HL-60 (cell line): ENCODE measurements at places on chromosomes 1 and 21.

DNA sequence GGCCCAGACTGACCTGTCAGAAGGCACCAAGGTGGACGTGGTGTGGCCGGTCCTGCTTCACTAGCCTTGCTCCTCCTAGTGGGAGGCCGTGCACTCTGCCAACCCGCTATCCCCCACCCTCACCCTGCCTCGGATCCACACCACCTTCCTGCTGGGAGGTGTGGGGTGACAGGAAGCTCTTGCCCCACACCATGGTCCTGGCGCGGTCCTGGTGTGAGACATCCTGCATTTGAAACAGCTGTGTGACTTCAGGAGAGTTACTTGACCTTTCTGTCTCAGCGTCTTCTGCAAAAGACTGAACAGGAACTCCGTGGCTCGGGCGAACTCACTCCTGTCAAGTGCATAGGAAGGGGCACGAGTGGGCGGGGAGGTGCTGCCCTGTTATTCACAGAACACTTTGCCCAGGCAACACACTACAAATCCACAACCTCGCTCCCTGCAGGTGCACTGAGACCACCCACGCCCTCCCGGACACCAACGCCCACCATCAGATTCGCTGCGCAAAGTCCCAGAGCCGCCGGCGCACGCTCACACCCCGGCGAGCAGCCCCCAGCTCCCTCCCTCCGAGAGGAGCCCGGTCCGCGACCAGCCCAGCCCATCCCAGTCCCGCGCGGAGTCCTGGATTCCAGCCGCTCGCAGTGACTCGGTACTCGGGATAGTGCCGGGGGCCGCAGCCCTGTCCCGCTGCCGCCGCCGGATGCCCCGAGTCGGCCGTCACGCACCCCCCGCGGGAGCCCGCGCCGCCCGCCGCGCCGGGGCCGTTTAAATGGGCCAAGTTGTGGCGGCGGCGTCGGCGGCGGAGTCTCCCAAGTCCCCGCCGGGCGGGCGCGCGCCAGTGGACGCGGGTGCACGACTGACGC, at the start of gene SAMD11:
TSS of gene SAMD11 (plus strand) at position 793 of the 860 bp plus-strand sequence. CDS start 509 bp downstream, outside the sequence.
- DNase-seq, result peak; percentile 75

DNA sequence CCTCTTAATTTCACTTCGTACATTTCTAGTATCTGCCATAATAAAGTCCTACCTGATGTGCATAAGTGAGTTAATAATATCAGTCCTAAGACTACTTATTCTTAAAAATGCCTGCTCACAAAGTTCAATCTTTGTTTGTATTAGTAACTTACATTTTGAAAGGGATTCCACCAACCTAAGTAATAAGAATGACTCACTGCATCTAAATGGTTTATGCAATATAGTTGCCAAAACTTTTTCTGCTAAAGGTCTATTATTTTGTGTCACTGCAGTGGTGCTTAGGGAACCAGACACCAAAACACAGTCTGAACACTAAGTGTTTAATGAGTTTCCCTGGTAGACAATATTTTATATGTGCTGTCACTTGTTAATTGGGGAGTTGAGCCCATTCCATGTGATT, 1.8 kb downstream of the ZNF669 start:
- no peak for DNase-seq

- no peak for DNase-seq
Measured at GRCh38 chr1:95057351-95057750, 15.4 kb downstream of the ALG14 start.

GRCh38 chr1:233372218-233373120, 44.9 kb downstream of the MAP3K21 start:
- no peak for DNase-seq

DNA sequence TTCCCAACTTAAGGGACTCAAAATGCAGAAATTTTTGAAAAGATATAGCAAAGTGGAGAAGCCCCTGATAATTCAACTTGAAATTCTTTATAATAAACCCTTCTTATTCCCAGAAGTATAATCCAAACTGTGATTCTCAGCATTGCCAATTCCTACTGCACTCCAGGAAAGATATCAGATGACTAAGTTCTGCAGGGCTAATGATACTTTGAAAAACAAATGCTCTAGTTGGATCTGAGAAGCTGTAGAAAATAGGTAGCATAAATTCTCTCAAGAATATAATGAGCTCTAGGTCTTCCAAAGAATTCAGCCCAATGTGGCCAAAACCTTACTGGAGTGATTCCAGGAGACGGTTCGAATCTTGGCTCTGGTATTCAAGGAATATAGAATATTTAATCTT, 294.0 kb upstream of the PTBP2 start:
- DNase-seq, result no peak

- DNase-seq, result no peak
Measured at GRCh38 chr1:38500352-38500751, 359.2 kb downstream of the RRAGC start.

- no peak for DNase-seq
Measured at GRCh38 chr1:52424813-52425212, 20.4 kb downstream of the PRPF38A start.

- DNase-seq, result no peak
Measured at GRCh38 chr21:29671728-29672127, 268.1 kb downstream of the GRIK1 start.

DNA sequence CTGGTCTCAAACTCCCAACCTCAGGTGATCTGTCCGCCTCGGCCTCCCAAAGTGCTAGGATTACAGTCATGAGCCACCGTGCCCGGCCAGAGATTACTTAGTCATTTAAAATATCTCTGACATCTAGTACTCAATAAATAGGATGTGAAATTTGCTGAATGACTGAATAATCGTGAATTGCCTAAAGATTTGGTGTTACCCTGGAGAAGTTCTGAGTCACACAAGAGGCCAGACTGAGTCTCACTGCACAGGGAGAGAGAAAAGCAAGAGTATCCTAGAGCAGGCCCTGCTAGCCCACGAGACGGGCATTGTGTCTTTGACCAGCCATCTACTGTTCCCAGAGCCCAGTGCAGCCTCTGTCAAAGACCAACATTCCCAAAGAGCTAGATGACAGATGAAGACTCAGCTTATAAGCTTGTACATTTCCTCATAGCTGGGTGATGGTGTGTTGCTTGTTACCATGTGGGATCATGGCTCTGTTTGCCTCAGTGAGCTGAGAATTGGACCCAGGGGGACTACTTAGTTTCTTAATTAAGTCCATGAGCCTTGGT, 5.6 kb upstream of the EIF4G3 start:
- DNase-seq, result no peak

DNA sequence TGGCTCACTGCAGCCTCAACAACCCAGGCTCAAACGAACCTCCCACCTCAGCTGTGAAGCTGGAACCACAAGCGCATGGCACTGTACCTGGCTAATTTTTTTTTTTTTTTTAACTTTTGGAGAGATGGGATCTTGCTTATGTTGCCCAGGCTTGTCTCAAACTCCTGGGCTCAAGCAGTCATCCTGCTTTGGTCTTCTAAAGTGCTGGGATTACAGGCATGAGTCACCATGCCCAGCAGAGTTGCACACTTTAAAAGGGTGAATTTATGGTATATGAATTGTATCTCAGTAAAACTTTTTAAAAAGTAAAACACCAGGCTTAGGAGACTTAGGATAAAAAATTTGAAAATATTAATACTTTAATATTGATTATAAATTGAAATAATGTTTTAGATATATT, 99.1 kb downstream of the CLEC20A start:
- no peak for DNase-seq

DNA sequence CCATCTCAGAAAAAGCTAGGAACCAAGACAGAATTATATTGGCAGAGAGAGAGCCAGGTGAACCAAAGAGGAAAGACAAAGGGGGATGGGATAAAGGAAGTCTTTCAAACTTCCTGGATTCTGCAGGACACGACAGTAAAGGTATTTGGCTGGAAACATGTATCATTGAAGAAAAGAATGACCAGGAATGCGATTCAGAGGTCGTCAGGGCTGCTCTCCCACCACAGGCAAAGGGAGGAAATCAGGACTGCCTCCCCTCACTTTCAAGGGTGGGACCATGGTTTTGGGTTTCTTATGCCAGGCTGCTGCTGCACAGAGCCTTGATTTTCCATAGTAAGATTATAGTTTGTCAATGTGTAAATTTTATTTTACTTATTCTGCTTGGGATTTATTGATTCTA, 848.8 kb downstream of the BRINP3 start:
- DNase-seq, result no peak

- no peak for DNase-seq
Measured at GRCh38 chr1:54922921-54923421, 36.0 kb upstream of the DHCR24 start.

DNA sequence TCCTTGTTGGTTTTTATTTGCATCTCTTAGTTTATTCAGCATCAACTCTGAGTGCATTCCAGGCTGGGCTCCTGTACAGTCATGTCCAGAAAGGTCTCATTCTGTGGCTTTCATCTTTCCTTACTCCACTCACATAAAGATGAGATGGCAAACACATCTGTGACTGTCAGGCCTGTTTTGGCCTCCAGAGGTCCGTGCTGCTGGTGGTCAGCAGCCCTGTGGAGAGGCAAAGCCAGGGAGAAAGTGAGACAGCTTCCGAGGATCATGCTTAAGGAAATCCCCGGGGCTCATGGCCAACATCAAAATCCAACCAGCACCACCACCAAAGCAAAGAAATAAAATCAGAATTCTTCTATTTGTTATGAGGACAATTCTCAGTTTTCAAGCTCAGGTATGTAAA, 96.1 kb upstream of the HIVEP3 start:
- DNase-seq, result no peak

DNA sequence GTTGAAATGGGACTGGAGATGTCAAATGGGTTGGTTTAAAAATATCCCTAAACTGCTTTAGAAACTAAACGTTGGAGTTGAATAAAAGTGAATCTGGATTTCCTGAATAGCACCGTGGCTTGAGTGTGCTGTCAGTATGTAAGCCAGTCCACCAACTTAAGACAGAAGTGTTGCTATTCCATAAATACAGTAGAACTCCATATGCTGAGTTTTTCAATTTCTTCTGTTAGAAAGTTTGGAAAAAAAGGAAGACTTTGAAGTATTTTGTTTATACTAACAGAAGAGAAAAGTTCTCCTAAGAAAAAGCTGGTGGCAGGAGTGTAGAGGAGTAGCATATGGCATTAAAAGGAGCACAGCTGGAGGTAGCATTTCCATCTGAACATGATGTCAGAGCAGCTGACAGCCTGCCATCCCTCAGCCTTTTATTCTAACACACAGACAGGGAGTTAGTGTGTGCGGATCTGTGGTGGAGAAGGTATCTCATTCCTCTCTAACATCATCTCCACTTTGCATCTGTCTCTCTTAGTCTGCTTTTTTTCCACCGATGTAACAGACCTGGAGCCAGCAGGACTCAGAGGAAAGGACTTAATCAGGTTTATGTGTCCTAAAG, at the start of gene ZBTB18:
TSS of gene ZBTB18 (plus strand) at position 449 of the 610 bp plus-strand sequence. CDS start at position 598, 149 bp downstream.
- DNase-seq, result no peak

DNA sequence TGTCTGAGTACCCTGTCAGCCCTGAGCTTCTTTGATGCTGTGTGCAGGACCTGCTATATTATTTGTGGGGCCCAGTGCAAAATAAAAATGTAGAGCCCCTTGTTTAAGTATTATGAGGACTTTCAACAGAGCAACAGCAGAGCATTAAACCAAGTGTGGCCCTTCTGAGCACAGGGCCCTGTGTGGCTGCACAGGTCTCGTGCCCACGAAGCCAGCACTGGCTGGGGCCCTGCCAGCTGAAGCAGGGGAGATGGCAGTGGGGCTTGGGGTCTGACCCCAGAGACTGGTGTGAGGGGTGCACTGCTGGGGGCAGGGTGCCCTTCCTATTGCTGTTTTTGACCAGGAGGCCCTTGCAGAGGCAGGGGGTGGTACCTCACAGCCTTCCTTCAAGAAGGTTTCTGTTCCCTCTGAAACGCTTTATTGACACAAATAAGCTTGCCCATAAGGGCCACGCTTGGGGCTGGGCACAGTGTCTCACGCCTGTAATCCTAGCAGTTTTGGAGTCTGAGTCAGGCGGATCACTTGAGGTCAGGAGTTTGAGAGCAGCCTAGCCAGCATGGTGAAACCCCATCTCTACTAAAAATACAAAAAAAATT, 2.2 kb upstream of the SEMA4A start:
- no peak for DNase-seq

DNA sequence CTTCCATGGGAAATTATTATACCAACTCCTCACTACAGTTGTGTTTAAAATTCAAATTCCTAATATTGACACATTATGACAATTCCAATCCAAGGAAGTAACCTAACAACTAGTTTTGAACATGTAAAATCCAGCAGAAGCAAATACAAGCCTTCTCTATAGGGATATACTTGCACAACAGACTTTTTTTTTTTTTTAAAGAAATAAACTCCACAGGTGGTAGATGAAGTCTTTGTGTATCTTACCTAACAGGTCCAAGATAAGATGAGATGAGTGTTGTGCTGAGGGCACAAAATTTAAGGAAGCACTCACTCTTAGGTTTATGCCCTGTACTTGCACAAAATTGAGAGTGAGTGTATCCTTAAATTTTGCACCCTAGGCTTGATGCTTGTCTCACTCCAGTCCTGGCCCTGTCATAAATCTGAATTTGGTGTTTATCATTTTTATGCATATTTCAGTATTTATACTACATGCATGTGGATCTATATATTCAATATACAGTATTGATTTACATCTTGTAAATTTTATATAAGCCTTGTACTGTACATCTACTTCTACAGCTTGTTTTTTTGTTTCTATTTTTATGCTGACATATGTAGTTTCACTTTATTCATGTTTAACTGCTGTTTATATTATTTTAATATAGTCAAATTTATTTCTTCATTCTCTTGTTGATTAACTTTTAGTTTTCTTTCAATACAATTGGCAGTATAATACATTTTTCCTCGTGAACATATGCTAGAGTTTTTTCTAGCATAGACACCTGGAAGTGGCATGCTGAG, 60.6 kb upstream of the RGL1 start:
- DNase-seq, result no peak

DNA sequence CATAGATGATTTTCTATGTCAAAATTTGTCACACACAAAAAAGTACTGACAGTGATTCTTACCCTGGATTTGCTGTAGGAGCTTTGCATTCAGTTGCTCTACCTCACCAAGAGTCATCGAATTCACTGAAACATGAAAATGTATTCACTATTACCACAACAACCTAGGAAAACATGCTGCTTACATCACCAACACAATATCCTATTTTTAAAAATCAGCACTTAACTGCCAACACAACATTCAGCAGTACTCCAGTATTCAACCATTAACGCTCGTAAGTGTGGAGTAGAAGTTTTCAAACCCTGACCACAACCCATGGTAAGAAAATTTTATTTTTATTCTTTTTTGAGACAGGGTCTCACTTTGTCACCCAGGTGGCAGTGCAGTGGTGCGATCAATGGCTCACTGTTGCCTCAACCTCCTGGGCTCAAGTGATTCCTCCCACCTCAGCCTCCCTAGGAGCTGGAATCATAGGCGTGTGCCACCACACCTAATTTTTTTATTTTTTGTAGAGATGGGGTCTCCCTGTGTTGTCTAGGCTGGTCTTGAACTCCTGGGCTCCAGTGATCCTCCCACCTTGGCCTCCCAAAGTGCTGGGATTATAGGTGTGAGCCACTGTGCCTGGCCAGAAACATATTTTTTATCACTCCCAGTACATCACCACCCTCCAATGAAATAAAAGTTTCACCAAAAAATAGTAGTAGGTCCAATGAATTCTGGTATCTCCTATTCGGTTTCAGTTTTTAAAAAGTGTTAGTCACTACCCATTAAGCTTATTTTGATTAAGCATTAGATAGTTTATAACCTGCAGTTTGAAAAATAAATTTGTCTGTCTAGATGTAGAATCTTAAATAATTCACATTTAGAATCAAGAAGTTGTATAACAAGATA, 23.8 kb downstream of the C21orf91 start:
- DNase-seq, result no peak
